ENCODE measurements at places on chromosomes 4 and X. TPM values are rescaled to one million over a fixed set of nuclear protein-coding genes. Genes with fewer than 3 reads are reported as not detected.

The TEX13C gene
- not detected for total RNA-seq

The GSX2 gene
- not detected for total RNA-seq

The FRMPD3 gene
- not detected for total RNA-seq

The PAGE4 gene
- total RNA-seq: not detected

The SASH3 gene
- total RNA-seq: 70.8 TPM

The TBX22 gene
- not detected for total RNA-seq

The UGT8 gene
- not detected for total RNA-seq

The MAMLD1 gene
- 0.45 TPM for total RNA-seq

The AKAP4 gene
- not detected for total RNA-seq

The CXCL8 gene
- total RNA-seq: 11.4 TPM

The UGDH gene
- total RNA-seq: 3.5 TPM

The GPRASP2 gene
- total RNA-seq: 2.6 TPM

The RBM46 gene
- not detected for total RNA-seq

The TCP11X2 gene
- not detected for total RNA-seq
